ENCODE measurements at places on chromosomes 6 and 20. TPM values are rescaled to one million over a fixed set of nuclear protein-coding genes. Genes with fewer than 3 reads are reported as not detected.

GRCh38 chr6:125918230-125918629 lies 38.3 kb upstream of the HINT3 start:
- no peak for DNase-seq

DNA sequence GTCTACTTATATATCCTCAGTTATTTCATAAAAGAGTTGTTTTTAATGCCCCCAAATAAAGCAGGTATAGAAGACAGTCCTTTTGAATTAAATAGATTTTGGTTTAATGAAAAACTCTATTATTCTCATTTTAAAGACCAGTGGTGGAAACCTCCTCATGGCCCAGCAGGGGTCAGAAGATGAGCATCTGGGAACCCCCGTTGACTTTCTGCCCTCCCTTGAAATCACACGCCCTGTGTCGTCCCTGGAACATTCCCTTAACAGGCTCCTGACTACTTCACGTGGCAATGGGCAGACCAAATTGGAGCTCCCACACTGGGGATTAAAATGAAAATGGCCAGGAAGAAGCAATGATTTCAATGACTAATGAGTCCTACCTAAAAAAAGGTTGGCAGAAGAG lies 220.9 kb downstream of the KIF16B start:
- DNase-seq = peak; percentile 54

GRCh38 chr20:399182-399707 lies 8.9 kb upstream of the RBCK1 start:
- DNase-seq = no peak

GRCh38 chr6:168950858-168951214 lies 302.8 kb downstream of the THBS2 start:
- DNase-seq = no peak

DNA sequence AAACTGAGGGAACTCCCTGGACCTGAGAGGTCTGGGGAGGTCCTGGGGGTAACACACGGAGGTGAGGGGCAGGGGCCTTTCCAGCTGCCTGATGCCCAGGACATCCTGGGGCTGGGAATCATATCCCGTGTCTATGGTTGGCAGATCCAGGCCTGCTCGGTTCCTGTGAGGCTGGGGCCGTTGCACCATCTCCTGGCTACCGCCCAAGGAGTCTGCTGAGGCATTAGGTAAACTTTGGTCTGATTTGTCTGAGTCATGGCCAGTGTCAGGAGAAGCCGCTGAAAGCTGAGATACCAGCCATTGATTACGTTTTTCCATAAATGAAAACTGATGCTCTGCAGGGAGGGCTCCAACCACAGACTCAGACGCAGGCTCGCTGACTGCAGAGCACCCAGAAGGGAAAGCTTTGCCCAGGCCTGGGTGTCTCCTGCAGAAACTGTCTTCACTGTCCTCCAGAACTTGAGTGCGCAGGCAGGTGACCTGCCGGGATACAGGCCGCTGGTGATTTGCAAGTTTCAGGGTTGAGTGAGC lies 14.2 kb downstream of the TRAF3IP2 start:
- DNase-seq = no peak

- DNase-seq = no peak
Measured at GRCh38 chr20:21705575-21706260, at the start of gene PAX1. TSS of gene PAX1 (plus strand) at chr20:21705664. CDS start at chr20:21705713, 49 bp downstream.

DNA sequence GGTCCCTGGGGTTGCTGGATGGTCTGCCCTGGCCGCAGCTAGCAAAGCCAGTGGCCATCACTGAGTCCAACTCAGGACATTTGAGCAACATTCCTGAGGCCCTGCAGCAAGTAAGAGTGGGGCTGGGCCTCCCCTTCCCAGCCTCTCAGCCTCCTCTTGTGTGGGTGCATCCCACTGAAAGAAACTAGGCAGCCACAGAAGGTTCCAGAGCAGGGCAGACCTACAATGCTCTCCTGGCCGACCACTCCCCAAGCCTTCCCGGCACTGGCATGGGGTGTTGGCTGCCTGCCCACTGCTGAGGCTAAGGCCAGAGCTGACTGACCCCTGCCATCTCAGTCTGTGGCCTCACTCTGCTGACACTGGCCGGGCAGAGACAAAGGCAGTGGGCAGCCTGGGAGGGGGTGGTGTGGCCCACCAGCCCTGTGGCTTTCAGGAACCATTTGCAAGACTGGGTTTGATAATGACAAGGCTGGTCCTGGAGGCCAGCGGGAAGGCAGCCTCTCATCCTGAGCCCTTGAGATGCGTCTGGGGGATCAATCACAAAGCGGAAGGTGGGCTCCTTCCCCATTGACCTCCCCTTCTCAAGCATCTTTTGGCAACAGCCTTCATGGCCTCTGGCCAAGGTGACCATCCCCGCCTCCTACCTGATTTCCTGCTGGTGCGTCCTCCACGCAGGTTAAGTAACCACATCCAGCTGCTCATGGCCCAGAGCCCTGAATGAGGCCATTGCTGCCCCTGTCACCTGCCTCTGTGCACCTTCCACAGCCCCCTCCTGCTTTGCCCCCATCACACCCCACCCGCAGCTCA lies 9.6 kb downstream of the DLGAP4 start:
- DNase-seq = no peak

DNA sequence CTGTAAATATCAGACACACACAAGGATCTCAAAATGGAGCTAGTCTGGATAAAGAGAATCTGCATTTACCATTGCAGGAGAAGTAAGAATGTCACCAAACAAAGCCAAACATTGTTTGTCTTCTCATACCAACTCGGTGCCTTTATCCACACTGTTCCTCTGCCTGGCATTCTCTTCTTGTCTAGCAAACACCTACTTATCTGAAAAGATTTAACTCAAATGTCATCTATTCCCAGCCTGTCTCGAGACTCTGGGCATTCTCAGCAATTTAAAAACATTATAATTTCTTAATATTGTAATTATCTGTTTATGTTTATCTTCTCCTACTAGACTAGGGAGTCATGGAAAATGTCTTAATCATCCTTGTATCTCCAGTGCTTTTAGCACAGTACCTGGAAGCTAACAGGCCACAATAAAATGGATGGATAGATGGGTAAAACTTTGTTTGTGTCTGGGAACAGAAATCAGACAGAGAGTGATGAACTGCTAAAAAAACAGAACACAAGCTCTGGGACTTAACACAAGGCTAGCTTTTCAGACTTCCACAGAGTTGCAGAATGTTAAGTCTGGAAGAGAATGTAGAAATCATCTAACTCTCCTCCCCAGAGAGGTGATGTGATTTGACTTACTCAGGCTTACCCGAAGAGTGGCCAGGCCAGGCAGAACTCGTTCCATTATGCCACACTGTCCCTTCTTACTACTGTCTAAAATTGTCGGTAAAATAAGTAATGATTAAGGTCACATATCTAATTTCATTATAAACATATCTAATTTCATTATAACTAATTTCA lies 42.3 kb upstream of the FAM83C start:
- no peak for DNase-seq

DNA sequence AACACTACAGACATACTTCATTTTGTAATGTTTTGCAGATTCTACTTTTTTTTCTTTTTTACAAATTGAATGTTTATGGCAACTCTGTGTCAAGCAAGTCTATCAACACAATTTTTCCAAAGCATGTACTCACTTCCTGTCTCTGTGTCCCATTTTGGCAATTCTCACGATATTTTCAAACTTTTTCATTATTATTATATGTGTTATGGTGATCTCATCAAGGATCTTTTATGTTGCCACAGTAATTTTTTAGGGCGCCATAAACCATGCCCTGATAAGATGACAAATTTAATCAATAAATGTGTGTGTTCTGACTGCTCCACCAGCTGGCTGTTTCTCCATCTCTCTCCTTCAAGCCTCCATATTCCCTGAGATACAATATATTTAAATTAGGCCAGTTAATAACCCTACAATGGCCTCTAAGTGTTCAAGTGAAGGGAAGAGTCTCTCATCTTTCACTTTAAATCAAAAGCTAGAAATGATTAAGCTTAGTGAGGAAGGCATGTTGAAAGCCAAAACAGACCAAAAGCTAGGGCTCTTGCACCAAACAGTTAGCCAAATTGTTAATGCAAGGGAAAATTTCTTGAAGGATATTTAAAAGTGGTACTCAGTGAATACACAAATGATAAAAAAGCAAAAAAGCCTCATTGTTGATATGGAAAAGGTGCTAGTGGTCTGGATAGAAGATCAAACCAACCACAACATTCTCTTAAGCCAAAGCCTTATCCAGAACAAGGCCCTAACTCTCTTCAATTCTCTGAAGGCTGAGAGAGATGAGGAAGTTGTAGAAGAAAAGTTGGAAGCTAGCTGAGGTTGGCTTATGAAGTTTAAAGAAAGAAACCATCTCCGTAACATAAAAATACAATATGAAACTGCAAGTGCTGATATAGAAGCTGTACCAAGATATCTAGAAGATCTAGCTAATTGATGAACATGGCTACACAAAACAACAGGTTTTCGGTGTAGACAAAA lies 194.4 kb upstream of the TAB2 start:
- no peak for DNase-seq

HTR1B gene
- total RNA-seq = not detected

DNA sequence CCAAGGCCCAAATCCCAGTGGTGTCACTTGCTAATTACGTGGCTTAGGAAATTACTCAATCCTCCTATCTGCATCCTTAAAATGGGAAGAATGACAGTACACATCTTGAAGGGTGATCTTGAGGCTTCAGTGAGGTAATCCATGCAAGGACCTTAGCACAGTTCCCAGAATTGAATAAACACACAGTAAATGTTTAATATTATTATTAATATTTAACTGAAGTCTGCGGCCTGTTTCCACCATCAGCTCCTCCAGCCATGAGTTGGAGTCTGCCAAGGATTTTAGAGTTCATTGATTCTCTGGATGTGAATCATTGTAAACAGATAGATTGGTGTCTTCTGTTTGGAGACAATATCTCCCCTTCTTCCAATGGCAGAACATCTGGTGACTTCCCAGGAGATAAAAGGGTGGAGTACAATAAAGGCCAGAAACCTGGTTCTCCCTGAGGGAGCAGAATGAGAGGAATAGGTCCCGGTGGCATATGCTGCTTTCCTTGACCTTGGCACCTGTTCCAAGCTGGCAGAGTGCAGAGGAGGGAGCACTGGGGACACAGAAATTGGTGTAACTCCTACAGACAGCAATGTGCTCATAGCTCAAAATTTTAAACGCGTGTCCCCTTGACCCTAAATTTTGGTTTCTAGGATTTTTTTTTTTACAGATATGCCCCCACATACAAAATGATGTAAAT lies 25.4 kb downstream of the UNC5CL start:
- no peak for DNase-seq

GRCh38 chr20:1893721-1894470 lies 1.3 kb upstream of the SIRPA start:
- DNase-seq = no peak

DNA sequence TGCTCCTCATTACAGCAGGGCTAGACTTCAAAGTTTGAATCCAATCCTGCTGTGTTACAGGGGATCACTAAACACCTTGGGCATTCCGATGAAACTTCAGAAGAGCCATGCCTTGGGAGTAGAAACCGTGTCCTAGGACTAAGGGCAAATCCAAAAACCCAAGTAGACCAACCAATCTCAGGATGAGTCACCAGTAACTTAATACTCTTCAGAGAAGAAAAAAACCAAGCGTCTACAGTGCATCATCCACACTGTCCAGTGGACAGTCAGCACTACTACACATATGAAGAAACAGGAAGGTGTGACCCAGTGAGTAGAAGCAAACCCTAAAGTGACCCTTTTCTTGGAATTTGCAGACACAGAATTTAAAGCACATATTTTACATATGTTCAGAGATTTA lies 39.5 kb upstream of the VAPB start:
- DNase-seq = no peak

GRCh38 chr6:154228521-154228905 lies 128.1 kb downstream of the IPCEF1 start:
- no peak for DNase-seq

GRCh38 chr20:1805161-1805581 lies 90.0 kb upstream of the SIRPA start:
- DNase-seq = no peak

DNA sequence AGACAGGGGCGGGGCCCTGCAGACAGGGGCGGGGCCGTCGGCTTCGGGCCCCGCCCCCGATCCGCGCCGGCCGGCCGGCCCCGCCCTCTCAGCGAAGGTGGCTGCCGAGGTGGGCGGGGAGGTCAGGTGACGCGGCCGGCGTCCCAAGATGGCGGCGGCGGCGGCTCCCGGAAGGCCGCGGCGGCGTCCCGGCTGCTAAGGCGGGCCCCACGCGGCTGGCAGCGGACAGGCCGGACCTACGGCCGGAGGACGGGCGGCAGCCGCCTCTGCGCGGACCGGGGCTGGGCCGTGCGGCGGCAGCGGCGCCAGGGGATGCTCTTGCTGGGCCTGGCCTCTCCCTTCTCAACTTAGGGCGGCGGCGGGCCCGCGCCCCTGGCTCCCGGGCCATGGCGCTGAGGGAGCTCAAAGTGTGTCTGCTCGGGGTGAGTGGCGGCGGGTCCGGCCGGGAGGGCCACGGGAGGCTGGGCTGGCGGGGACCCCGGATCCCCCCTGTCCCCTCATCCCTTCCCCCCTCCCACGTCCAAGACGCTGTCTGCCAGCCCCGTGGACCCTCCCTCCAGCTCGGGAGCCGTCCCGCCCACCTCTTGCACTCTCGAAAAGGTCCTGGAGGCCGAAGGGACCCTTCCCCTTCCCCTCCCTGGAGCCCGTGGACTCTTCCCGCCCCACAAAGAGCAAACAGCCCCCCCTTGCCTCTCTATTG lies at the start of gene RAB22A:
RAB22A (plus strand) TSS at position 125 of the 700 bp plus-strand sequence; CDS start at position 387, 262 bp downstream.
- DNase-seq = peak; percentile 92

DNA sequence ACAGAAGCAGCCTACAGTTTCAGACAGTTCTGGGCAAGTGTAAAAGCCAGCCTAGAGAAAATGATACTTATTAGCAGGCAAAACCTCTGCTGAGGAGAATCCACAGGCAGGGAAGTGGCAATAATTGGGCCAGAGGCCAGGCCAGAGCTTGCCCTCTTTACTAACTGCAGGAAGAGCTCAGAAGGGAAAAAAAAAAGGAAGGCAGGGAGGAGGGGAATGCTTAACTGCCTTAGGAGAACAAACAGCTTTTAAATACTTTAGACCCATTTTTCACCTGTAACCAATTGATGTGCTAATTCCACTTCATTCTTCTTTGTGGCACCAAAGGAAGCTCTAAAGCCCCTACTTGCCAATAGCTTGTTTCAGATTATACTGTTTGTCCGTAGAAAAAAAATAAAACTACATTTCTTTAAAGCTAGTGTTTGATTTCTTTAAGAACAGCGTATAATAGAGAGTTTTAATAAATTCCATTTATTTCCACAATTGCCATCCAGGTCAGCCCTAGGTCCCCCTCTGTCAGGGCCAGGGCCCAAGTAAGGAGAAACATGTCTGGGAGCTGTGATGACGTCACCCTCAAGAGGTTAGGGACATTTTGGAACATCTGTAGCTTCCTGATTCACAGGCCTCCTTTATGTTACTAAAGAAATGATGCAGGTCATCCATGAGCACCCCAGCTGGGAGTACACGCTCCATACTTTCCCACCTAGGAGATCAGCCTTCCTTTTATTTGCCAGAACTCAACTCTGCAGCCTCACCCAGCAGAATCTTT lies 384.3 kb downstream of the CDC5L start:
- no peak for DNase-seq

BNIP5 gene
- not detected for total RNA-seq

GRCh38 chr6:13172291-13172690 lies 156.0 kb downstream of the TBC1D7 start:
- DNase-seq = no peak

TNF gene
- 233 TPM for total RNA-seq

TGM3 gene
- not detected for total RNA-seq
